ENCODE measurements at places on chromosomes 11 and 22.

DNA sequence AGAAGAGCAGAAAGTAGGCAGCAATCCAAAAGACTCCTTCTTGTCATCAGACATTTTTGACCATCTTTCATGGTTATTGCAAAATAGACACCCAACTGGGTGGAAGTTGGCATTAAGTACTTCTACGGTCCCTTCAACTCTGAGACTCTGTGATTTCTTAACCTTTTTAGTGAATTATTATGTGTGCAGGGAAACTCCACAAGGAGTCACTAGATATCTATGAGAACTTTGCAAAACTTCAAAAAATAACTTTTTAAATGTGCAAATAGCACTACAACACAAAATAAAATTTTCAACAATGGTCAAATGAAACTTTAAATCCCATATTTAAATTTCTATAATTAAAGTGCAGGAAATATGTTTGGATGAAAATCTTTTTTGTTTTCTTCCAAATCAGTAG, 88.7 kb downstream of the SLC17A6 start:
- no peak for DNase-seq

GRCh38 chr22:25497716-25498115, 66.8 kb upstream of the GRK3 start:
- no peak for DNase-seq

DNA sequence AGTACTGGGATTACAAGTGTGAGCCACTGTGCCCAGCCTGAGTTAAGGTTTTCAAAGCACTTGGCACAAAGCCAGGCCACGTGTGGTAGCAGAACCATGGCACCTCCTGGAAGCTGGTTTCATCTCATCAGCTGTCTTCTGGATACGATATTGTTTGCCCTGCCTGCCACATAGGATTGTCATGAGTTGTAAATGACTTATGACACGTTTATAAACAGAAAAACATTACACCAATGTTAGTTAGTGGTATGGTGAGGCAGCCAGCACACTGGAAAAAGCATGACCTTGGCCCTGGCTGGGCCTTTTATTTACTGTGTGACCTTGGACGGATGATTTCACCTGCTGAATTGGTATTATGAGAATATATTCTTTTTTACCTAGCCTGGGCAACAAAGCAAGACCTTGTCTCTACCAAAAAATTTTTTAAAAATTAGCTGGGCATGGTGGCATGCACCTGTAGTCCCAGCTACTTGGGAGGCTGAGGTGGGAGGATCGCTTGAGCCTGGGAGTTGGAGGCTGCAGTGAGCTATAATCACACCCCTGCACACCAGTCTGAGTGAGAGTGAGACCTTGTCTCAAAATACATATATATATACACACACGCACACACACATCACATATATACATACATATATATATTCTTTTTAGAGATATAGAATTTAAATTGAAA, 24.0 kb upstream of the MYH9 start:
- DNase-seq: no peak

GRCh38 chr11:27354359-27354965, 8.6 kb downstream of the CCDC34 start:
- no peak for DNase-seq

GRCh38 chr11:47642099-47642855, at the start of gene MTCH2:
Gene MTCH2 (minus strand): TSS chr11:47642559. CDS start chr11:47642465, 94 bp downstream.
- DNase-seq: peak; percentile 98

DNA sequence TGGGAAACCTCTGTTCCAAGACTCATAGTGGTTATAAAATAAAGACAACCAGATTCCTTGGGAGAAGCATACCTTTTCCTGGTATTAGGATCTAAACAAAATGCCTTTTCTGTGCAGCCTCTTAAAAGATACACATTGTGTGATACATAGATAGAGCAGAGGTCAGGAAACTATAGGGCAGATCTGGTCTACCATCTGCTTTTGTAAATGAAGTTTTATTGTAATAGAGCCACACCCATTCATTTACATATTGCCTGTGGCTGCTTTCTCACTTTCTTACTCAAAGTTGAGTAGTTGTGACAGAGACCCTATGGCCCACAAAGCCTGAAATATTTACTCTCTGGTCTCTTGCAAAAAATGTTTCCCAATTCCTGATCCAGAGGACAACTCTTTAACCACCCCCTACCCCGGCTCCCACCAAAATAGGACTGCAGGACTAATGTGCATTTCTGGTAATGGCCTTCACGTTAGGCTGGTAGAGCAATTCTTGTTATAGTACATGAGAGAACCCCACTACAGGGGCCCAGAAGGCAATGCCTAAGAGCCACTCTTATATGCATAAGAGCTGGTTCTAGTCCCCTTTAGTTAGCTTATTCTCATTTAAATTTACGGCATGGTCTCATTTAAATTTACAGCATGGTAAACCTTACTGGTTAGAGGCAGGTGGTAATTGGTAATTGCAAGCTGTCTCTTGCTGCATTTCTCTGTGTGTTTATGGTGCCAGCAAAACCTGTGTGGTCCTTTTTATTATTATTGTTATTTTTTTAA, 76.8 kb upstream of the YWHAH start:
- no peak for DNase-seq

DNA sequence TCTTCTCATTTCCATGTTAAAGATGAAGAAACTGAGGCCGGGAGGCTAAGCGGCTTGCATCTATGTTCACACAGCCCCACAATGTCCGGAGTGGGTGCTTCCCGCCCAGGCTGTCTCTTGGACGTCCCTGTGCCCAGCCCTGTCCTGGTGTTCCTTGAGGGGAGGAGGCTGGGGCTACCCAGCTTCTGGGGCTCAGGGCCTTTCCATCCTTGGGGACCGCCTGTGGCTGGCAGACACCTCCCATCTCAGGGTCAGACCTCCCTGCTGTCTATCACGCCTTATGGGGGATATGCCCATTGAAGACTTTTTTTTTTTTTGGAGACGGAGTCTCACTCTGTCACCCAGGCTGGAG, 95.5 kb downstream of the WNT7B start:
- peak; percentile 25 for DNase-seq

DNA sequence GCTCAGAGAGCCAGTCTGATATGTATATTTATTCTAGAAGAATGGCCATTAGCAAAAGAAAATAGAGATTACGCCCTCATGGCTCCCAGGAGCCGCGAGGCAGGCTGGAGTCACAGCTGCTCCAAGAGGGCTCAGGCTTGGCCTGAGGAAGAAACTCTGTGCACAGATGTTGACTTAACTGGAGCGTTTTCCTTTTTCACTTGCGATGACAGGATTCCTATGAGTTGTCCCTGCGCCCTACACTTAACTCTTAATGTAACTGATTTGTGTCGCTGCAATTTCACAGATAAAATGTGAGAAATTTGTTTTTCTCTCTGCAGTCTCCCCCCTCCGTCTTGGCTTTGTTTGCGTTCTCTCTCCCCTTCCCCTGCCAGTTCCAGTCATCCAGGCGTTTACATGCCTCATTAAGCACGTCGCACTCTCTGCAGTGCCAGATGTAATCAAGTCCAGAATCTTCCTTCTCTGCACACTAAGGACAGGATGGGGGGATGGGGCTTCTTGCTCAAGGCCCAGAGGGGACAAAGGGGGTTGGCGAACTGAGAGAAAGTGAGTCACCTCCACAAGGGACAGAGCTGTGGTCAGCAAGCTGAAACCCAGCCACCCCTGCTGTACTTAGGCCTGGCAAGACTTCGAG, 1060.1 kb downstream of the NTM start:
- peak; percentile 57 for DNase-seq

DNA sequence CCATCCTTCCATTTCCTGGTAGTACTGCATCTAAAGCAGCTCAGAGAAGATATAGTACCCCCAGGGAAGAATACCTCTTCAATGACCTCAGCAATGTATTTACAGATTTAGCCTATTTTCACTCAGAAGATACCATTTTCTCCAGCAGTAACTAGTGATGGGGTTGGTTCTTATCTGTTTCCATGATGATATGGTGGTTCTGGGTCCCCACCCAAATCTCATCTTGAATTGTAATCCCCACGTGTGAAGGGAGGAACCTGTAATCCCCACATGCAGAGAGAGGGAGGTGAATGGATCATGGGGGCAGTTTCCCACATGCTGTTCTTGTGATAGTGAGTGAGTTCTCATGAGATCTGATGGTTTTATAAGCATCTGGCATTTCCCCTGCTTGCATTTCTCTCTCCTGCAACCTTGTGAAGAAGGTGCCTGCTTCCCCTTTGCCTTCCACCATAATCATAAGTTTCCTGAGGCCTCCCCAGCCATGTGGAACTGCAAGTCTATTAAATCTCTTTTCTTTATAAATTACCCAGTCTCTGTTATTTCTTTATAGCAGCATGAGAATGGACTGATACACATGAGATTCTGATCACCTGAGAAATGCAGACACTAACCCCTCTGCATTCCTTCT, 139.2 kb downstream of the CCDC81 start:
- DNase-seq: no peak

DNA sequence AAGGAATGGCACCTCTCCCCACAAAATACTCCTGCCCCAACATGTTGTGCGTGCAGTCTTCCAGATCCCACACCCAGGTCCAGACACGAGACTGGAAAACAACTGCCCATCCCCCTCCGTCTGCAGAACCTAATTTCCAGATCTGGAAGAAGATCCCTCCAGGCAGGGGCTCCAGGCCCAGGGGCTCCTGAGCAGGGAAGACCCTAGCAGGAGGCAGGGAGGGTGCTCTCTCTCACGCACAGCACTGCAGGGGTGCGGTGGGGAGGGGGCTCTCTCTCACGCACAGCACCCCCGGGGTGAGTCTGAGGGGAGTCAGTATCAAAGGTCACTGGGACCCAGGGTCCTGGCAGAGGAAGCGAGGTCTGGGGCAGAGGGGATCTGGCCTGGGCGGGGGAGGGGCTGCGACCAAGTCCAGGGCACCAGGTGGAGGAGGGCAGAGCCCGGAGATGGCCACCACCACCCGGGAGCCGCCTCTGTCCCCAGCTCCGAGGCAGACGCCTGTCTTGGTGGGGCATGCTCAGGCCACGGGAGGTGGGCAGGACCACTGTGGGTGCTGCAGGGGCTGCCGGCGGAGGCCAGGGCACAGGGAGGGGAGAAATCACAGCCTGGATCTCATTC, 1.7 kb downstream of the MLC1 start:
- DNase-seq: peak; percentile 59

- DNase-seq: no peak
Observed at GRCh38 chr11:113356203-113356602, 31.4 kb upstream of the ANKK1 start.

DNA sequence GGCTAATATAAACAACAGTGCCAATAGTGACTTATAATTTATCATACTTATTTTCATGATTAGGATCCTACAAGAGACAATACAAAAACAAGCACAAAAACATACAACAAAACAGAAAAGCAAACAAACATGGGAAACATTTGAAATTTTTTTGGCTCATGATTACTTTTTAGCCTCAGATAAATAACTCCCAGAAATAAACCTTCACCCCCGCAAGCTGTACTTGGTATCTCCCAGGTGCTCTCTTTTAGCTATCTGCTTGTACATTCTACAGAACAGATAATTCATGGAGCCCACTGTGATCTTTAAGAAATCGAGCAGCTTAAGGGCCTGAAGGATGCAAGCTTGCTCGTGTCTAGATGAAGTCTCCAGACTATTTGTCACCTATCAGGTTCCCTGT, 883 bp downstream of the NXPE4 start:
- no peak for DNase-seq

DNA sequence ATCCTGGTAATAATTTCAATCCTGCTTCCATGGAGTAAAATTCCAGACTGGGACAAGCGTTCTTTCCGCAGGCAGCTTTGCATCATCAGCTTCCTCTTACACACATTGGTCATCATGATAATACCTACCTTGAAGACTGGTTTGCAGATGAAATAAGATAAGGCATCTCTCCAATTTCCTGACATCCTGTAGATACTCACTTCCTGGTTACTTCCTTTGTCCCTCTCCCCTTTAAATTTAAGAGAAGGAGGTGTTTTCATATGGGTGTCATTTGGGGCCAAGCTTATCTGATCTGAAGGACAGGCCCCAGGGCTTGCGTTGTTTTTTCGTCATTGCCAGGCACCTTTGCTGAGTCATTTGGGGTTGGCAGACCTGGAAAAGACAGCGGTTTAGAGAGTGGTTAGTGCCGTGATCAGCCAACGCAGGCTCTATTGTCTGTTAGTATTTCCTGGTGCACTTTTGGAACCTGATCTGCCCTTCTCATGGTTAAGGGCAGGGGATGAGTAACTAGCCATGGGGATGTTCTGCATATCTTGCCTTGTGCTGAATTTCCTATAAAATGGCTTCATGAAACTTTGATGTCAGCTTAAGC, 24.1 kb downstream of the GRAMD1B start:
- peak; percentile 96 for DNase-seq

DNA sequence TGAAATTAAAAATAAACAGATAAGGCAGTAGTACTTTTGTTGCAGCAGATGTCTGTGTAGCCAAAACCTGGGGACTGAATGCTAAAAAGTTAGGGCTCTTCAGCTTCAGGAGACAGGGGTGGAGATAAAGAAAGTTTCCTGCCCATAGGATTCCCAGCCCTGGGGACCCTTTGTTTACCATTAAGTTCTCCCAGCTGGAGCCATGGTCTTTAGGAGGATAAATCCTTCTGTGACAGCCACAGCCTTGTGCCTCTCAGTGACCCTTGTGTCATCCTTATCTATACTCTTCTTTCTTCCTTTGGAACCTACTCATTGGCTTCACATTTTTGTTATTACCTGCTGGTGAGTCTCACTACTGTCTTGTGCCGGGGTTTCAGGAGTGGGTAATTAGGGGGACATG, at the start of gene OR51M1:
OR51M1 (plus strand) TSS at position 237 of the 400 bp plus-strand sequence. CDS start 5,587 bp downstream, outside the sequence.
- no peak for DNase-seq

DNA sequence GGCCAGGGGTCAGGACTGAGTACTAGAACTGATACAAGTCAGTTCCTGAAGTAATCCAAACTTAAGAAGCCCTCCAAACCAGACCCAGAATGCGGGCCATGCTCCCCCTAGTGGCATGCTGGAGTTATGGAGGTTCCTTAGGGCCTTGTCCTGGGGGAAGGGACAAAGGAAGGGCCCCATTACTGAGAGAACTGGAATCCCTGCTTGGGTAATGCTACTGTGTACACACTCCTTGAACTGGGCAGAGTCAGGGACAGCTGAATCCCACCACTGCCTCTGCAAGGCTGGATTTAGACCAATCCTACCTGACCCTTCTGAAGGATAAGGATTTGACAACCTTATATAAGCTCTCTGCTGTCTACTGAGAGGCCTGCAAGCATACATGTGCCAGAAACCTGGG, 97.3 kb upstream of the AKIP1 start:
- peak; percentile 92 for DNase-seq

DNA sequence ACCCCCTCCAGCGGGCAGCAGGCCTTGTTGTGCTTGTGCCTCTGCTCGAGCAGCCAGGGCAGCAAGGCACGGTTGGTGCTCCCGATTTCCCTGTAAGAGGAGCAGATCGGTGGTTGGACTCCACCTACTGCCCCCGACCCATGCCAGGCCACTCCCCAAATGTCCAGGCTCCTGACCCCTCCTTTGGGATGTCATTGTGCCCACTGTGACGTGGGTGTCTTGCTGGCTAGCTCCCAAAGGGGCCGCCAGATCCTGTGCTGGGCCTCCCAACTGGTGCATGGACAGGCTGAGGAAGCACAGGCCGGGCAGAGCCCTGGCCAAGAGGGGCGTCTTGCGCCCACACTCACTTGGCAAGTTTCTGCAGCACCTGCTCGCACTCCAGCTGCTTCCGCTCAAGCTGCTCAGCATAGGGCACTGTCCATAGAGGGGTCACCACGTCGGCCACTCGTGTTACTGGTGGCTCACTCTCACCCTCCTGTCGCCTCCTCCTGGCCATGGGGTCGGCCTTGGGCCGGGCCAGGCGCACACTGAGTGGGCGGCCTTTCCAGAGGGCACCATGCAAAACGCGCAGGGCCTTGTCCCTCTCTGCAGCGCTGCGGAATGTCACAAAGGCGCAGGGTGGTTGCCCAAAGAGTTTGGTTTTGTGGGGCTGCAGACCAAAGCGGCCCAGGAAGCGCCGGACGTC, at the start of gene RANBP1:
RANBP1 (plus strand) TSS at position 414 of the 685 bp plus-strand sequence; CDS start at position 495, 81 bp downstream.
- DNase-seq: no peak
